Fibroblast of the aortic adventitia (primary cell): ENCODE measurements at places on chromosomes 13 and 19. TPM values are rescaled to one million over a fixed set of nuclear protein-coding genes. Genes with fewer than 3 reads are reported as not detected.

CEACAM3 gene
- not detected in 2 replicates for total RNA-seq

SLAIN1 gene
- total RNA-seq = 0.72 TPM in 1 of 2 replicates, not detected in the other

ZNF835 gene
- total RNA-seq = not detected in 2 replicates

ELANE gene
- total RNA-seq = 0.09 and 2.9 TPM in 2 replicates

ZNF296 gene
- 0.27 TPM in 1 of 2 replicates, not detected in the other for total RNA-seq

CLIP3 gene
- total RNA-seq = 7.4 and 20.1 TPM in 2 replicates

ZNF709 gene
- 1.4 and 3.8 TPM in 2 replicates for total RNA-seq

IGFL3 gene
- not detected in 2 replicates for total RNA-seq

KISS1R gene
- not detected in 2 replicates for total RNA-seq

OR7G3 gene
- total RNA-seq = not detected in 2 replicates

KCNC3 gene
- not detected in 2 replicates for total RNA-seq

RNF113B gene
- total RNA-seq = not detected in 2 replicates

LYPD3 gene
- 0.36 TPM in 1 of 2 replicates, not detected in the other for total RNA-seq

ZNF888 gene
- total RNA-seq = 0.82 and 4.7 TPM in 2 replicates

NLRP4 gene
- not detected in 2 replicates for total RNA-seq

EMP3 gene
- total RNA-seq = 93.3 and 369 TPM in 2 replicates

MATK gene
- not detected in 2 replicates for total RNA-seq

PTH2 gene
- not detected in 2 replicates for total RNA-seq

KLK13 gene
- not detected in 2 replicates for total RNA-seq

ZNF667 gene
- total RNA-seq = 3.1 and 8.9 TPM in 2 replicates

OR10H1 gene
- not detected in 2 replicates for total RNA-seq

FFAR1 gene
- not detected in 2 replicates for total RNA-seq

CYSLTR2 gene
- total RNA-seq = not detected in 2 replicates

CATSPERD gene
- total RNA-seq = not detected in 2 replicates

KIR3DL3 gene
- not detected in 2 replicates for total RNA-seq

FAM216B gene
- total RNA-seq = 0.25 TPM in 1 of 2 replicates, not detected in the other

UBAC2 gene
- total RNA-seq = 17.8 and 33.8 TPM in 2 replicates

CASP14 gene
- not detected in 2 replicates for total RNA-seq

TTC9B gene
- not detected in 2 replicates for total RNA-seq

DAZAP1 gene
- 17.3 and 43.8 TPM in 2 replicates for total RNA-seq

MBD3L2 gene
- total RNA-seq = not detected in 2 replicates

CEACAM4 gene
- total RNA-seq = not detected in 2 replicates

CYP2A6 gene
- not detected in 2 replicates for total RNA-seq

TPTE2 gene
- total RNA-seq = not detected in 2 replicates

LGI4 gene
- 0.09 and 3.7 TPM in 2 replicates for total RNA-seq

DAND5 gene
- 0.18 TPM in 1 of 2 replicates, not detected in the other for total RNA-seq

GJB2 gene
- total RNA-seq = 0.18 TPM in 1 of 2 replicates, not detected in the other

EBI3 gene
- 0.33 TPM in 1 of 2 replicates, not detected in the other for total RNA-seq

PSG5 gene
- total RNA-seq = 2.8 and 13.6 TPM in 2 replicates

IFNL1 gene
- not detected in 2 replicates for total RNA-seq

ZNF677 gene
- total RNA-seq = 19.0 and 37.9 TPM in 2 replicates

SLC10A2 gene
- not detected in 2 replicates for total RNA-seq

PDX1 gene
- not detected in 2 replicates for total RNA-seq

OR4F17 gene
- not detected in 2 replicates for total RNA-seq

MIA gene
- not detected in 2 replicates for total RNA-seq

KRTDAP gene
- total RNA-seq = not detected in 2 replicates

CNMD gene
- not detected in 2 replicates for total RNA-seq

NTN5 gene
- 0.09 TPM in 1 of 2 replicates, not detected in the other for total RNA-seq

ALOX5AP gene
- total RNA-seq = not detected in 2 replicates

POMP gene
- 147 and 154 TPM in 2 replicates for total RNA-seq

C1QTNF9 gene
- not detected in 2 replicates for total RNA-seq

OXGR1 gene
- total RNA-seq = not detected in 2 replicates

MRI1 gene
- total RNA-seq = 24.0 and 71.3 TPM in 2 replicates

ZFP30 gene
- total RNA-seq = 14.8 and 39.8 TPM in 2 replicates
